ENCODE measurements at places on chromosomes 3 and 15.
A peak's percentile ranks its signal among the peaks of the same experiment; 100 is the strongest.

- peak; percentile 23 for DNase-seq
Measured at GRCh38 chr3:128945878-128946175, 48.0 kb downstream of the CFAP92 start.

- no peak for DNase-seq
Measured at GRCh38 chr15:66733976-66734375, 31.9 kb downstream of the SMAD6 start.

DNA sequence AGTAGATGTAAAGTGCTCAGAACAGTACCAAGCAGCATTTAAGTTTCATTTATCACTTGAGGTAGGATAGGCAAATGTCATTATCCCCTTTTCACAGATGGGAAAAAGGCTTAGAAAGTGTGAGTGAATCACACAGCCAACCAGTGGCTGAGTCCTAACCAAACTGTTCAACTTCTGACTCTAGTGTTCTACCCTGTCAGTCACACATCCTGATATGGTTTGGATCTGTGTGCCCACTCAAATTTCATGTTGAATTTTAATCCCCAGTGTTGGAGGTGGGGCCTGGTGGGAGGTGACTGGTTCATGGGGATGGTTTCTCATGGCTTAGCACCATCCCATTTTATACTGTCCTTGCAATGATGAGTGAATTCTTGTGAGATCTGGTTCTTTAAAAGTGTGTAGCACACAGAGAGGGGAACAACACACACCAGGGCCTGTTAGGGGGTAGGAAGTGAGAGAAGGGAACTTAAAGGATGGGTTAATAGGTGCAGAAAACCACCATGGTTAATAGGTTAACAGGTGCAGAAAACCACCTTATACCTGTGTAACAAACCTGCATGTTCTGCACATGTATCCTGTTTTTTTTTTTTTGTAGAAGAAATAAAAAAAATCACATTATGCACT, 304.7 kb downstream of the SUCLG2 start:
- DNase-seq = no peak

GRCh38 chr3:61903931-61904657, 342.7 kb downstream of the PTPRG start:
- DNase-seq = no peak

DNA sequence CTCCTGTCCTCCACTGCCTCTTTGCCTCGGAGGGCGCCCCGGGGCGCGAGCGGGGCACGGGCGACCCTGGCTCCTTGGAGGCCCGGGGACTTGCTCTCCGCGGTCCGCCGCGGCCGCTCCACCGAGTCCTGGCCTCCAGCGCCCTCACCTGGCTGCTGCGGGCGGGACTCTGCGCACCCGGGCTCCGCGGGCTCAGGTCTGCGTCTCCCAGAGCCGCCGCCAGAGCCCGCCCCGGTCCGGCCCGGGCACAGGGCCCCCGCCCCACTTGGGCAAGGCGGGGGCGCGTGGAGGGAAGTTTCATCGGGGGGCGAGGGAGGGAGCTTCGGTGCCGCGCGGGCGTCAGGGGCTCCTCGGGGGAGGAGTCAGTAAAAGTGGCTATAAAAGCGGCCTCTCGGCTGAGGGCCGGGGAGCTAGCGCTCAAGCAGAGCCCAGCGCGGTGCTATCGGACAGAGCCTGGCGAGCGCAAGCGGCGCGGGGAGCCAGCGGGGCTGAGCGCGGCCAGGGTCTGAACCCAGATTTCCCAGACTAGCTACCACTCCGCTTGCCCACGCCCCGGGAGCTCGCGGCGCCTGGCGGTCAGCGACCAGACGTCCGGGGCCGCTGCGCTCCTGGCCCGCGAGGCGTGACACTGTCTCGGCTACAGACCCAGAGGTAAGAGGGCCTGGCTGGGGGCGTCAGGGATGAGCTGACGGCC, at the start of gene CEMIP:
CEMIP (plus strand) TSS at position 407 of the 694 bp plus-strand sequence. CDS start 94,510 bp downstream, outside the sequence.
- peak; percentile 50 for DNase-seq

- no peak for DNase-seq
Measured at GRCh38 chr3:8660175-8661118, 15.8 kb upstream of the SSUH2 start.

All from H1 (cell line).